HS-27A (cell line): ENCODE measurements at places on chromosomes 3 and 15.
A peak's percentile ranks its signal among the peaks of the same experiment; 100 is the strongest.

DNA sequence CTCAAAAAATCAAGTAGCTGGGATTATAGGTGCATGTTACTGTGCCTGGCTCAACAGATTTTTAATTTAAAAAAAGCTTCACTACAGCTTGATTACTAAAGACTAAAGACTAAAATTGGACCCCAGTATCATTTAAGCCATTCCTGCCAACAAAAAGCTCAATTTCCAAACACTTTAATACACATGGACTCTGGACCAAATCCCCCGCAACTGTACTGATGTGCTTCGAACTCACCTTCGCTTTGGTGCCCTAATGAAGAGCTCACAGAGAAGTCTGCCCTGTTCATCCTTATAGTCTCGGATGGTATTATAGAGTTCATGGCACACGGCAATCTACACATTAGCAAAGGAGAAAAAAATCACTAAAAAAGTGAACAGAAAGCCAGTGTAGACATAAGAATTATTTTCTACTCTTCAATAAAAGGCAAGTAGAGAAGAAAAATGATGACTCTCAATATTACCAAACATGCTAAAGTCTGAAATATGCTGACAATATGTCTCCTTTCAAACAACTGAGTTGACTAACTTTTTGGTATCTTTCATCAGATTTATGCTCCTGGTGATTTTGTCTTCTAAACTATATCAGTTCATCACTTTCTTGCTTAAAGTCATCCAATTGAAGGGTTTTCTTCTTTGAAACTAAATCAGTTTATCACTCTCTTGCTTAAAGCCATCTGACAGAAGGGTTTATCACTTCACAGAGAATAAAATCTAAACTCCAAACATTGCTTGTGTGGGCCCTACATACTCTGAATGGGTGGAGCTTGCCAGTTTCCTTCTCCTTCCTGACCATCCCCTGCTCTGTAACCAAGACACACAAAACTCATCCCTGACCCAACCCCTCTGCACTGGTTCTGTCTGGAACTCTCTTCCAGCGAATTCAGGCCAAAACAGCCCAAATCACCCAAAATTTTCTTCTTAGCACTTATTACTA lies 7.2 kb downstream of the PBRM1 start:
- DNase-seq = no peak

- no peak for DNase-seq
Observed at GRCh38 chr3:153617463-153617862, 455.4 kb downstream of the RAP2B start.

DNA sequence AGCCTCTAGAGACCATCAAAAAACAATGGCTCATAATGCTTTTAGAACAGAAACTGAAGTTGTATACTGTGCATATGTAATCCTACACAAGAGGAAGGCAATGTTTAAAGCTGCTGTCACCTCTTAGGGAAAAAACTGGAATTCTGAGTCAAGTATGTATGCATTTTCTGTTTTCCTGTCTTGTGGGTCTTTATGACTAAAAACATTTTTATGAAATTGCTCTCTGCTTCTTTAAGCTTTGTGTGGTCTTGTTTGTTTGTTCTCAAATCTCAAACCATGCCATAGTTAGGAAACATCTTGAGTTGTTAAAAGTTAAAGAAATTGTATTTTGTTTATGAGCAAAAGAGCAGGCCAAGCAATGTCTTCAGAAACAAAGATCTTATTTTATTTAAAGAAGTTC lies 80.9 kb upstream of the SOX2 start:
- DNase-seq = no peak

DNA sequence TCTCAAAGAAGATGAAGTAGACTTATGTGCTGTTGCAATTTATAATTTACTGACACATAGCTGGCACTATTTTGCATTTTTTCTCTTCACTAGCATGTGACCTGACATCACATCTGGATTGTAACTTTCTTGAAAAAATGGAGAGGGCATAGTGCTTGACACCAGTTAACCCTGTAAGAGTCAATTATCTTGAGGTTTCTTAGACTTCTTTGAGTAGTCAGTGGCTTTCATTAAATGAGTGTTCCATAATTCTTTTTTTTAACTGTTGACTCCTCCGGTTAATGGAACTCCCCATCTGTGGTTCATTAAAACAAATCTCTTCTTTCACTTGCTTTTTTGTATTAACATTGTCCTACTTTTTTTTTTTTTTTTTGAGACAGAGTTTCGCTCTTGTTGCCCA lies 16.9 kb upstream of the PRKCI start:
- DNase-seq = no peak

- DNase-seq = no peak
Observed at GRCh38 chr3:146404436-146404835, 64.9 kb downstream of the PLSCR2 start.

GRCh38 chr3:48563382-48563918 lies at the start of gene UCN2:
TSS of gene UCN2 (minus strand) at chr3:48563781. CDS start at chr3:48563124, 657 bp downstream.
- no peak for DNase-seq

- no peak for DNase-seq
Observed at GRCh38 chr3:65381496-65382010, 657.2 kb downstream of the MAGI1 start.

GRCh38 chr15:75067123-75067830 lies 43.9 kb downstream of the PPCDC start:
- peak; percentile 74 for DNase-seq

DNA sequence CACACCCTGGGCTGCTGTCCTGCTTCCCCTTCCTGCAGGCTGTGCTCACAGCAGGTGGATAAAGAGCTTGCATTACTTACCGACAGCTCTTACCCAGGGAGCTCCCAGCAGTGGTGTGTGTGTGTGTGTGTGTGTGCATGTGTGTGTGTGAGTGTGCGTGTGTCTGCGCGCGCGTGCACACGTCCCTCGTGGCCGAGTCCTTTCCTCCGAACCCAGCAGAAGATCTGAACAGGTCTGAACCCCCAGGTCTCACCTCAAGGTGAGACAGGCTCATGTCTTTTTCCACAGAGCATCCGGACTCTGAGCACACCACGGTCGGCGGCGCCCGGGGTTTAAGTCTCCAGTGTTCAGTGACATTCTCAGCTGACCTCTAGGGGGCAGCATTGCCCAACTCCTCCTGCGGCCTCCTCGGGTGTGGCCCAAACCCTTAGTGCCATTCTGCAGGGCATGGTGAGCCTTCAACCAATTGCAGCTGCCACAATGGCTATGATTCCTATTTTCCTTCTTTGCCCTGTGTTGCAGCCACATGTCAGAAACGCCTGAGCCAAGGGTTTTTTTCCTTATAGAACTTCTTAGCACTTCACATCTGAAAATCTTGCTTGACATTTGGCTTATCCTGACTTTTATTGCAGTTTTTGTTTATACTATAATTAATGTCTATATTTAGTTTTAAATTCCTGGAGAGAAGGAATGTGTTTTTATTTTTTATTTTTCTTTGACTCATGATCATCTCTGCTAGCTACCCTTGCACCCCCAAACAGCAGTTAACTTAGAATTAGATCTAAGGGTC lies 64.1 kb upstream of the KLHL25 start:
- DNase-seq = no peak
